ENCODE measurements at places on chromosomes 12 and 14.
A peak's percentile ranks its signal among the peaks of the same experiment; 100 is the strongest.

- no peak for DNase-seq
Measured at GRCh38 chr14:74964787-74965485, 9.5 kb upstream of the PGF start.

- DNase-seq = no peak
Measured at GRCh38 chr14:51897791-51898355, 37.5 kb downstream of the GNG2 start.

DNA sequence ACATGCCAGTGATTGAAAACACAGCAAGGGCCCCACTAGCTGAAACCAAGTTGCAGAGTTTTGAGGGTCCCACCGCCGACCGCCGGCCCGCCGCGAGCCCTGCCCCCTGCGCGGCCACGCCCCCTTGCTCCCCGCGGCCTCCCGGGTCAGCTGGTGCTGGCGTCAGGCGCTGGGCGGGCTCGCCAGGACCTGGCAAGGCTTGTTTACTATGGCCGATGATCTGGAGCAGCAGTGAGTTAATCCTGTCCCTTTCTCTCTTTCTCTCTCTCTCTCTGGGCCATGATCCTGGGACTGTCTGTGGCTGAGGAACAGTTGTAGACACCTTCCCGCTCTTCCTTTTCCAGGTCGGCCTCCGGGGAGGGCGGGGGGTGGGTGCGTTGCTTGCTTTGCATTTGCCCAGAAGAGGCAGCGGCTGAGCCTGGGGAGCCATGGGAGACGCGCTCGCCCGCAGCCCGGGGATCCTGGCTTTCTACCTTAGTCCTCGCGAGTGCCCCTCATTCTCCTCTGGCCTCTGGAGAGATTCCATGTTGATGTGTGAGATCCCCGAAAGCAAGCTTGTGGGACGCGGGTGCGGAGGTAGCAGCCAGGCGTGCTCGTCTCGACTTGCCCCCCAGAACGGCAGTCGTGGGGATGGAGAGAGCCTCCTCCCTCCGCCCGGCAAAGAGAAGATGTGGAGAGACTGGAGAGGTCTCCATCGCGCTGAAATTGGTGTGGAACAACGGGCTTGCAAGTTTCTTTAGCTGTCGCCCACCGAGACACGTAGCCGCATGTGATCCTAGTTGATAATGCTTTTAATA is at the start of gene ABHD4:
Gene ABHD4, plus strand, starts transcription at position 202 of the 797 bp plus-strand sequence. Its CDS starts 7 bp downstream, at position 209.
- DNase-seq = peak; percentile 77

DNA sequence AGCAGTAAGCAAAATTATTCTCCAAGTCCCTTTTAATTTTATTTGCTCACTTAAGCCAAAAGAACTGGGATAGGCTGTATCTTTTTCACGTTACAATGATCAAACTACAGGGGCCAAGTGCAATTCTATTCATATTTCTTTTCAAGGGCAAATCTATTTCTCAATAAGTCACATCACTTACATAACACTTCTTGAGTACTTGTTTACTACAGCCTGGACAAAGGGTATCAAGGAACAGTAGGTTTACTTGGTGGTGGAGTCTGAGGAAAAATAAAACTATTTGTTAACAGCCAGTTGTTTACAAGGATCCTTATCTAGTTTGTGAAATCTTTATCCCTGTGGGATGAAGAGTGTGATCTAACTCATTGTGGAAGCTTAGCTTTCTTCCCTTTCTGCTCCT is 72.1 kb downstream of the PDE3A start:
- no peak for DNase-seq

DNA sequence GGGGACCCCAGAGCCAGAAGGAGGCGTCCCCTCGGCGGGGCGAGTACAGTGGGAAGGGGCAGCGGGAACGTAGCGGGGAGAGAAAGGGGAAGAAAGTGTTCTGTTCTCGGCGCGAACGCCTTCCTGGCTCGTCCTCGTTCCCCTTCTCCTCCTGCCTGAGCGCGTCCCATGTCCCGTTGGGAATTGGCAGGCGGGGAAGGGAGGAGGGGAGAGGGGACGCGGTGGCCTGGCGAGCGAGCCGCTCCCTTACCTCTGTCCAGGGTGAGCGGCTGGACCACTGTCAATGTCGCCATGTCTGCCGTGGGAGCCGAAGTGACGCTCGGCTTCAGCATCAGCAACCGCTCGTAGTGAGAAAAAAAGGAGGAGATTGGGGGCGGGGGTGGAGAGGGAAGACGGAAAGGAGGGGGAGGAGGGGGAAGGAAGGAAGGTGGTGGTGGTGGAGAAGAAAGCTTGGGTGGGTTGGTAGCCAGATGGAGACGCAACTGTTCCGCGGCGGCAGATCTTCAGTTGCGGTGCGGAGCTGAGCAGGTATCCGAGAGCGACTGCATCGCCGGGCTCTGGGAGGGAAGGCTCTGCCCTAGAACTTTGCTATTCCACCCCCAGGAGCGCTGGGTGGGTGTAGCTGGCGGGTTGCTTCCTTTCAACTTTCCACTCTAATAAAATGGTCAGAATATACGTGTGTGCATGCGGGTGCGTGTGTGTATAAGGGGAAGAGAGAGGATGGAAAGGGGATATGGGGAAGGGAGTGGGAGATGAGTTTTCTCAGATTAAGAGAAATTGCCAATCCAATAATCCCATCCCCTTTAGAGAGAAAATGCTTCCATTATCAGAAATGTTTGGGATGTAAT is at the start of gene LIN7A:
Gene LIN7A, minus strand, starts transcription at position 544 of the 848 bp plus-strand sequence. Its CDS starts 212 bp downstream, at position 332.
- no peak for DNase-seq

DNA sequence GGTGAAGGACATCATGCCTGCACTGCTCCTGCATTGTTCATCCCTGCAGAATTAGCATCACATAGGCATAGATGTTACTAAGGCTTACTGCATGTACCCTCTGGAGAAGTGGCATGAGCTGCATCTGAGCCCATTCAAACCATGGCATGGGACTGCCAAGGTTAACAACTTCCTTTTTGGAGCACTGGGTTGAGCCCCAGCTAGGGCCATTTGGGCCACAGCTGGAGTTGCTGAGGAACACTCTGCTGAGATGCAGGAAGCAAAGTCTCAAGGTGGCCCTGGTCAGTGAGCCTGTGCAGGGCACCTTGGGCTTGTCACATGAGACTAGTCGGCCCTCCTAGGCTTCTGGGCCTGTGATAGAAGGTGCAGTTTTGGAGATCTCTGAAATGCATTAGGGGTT is 511.2 kb downstream of the C12orf50 start:
- DNase-seq = no peak

- DNase-seq = no peak
Measured at GRCh38 chr12:109109746-109110350, 6.5 kb upstream of the ACACB start.

- DNase-seq = no peak
Measured at GRCh38 chr12:54945082-54945481, 39.5 kb downstream of the TESPA1 start.

- DNase-seq = no peak
Measured at GRCh38 chr12:13451776-13452175, 255.2 kb downstream of the EMP1 start.
